ENCODE measurements at places on chromosomes 4 and X.

- peak; percentile 64 for DNase-seq
These were observed 13.9 kb upstream of the PRDM8 start for GRCh38 chr4:80183250-80184052.

GRCh38 chr4:33493231-33493630, 2751.1 kb downstream of the ARAP2 start:
- peak; percentile 52 for DNase-seq

- DNase-seq: no peak
These were observed 22.7 kb downstream of the BST1 start for GRCh38 chr4:15725608-15726007.

DNA sequence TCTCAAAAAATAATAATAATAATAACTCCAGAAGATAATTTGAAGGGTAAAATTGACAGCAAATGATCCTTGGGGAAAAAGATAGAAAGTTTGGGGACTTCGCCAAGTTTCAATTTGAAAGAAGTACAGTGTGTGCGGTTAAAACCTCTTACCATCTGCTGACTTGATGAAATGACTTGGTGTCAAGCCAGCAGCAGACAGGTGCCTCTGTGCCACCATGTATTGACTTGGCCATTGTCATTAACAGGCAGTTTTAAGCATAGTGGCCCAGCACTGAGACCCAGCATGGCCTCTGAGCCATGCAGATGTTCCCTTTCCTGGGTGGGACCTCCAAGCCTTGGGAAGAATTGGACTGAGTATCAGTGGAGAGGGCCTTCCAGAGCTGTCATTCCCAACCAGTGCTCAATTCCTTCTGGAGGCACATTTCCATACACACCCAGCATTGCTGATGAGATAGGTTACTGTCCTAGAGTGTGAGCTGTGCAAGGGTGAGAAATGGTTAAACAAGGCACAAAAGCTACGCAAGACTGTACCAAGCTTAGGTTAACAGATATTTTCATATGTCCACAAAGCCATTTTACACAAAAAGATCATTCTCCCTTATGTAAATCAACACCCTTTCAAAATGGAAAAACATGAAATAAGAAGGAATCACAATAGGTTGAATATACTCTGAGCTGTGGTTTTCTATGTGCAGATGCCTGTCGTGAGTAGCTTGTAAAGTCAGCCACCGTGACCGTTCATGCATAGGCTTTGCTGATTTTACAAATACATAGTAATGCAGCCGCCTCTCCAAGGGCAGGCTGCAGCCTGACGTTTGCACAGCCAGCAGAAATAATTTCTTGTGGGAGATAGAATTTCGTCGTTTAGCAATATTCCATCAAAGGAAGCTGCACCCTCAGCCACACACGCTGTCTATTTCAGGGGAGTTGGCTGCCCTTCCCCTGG, 59.4 kb upstream of the FBXW7 start:
- no peak for DNase-seq

DNA sequence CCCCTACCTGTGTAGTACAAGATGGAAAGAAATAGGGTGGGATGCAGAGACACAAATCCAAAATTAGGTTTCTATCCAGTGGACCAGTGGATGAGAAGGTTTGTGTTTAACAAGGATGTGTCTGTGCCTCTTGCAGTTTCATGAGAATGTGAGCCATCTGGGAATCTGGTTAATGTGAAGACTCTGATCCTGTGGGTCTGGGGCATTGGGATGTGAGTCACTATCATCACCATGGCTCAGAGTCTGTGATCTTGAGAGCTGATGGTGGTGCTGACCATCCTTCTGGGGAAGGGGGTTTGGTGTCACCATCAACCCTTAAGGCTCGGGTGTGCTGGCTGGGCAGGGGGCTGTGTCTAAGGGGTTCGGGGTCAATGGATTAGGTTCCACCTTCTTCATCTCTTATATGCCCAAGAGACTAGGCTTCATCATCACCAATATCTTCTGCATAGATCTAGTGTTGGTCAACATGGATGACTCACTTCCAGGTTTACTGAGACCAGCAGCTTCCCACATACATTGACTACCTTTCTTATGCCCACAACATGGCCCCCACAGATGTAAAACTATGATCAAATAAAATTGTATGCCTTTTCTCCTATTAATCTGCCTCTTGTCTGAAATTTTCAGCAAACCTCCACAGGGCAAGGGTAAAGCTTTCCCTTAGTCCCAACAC, 65.7 kb upstream of the MID1 start:
- DNase-seq: peak; percentile 74

- DNase-seq: no peak
These were observed 28.2 kb upstream of the CHRNA9 start for GRCh38 chr4:40306976-40307375.

DNA sequence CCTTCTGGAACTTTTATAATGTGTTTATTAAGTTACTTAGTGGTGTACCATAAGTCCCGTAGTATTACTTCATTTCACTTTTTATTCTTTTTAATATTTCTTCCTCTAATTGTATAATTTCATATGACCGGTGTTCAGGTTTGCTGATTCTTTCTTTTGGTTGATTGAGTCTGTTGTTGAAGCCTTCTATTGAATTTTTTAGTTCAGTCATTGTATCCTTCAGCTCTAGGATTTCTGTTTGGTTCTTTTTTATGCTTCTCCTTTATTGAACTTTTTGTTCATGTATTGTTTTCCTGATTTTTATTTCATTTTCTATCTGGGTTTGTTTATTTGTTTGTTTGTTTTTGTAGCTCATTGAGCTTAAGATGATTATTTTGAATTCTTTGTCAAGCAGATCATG, 8.8 kb downstream of the CEP44 start:
- no peak for DNase-seq

GRCh38 chr4:94357624-94358023, 15.0 kb upstream of the HPGDS start:
- DNase-seq: no peak
